T-helper 1 cell (primary cell): ENCODE measurements at places on chromosomes 12 and 14.

DNA sequence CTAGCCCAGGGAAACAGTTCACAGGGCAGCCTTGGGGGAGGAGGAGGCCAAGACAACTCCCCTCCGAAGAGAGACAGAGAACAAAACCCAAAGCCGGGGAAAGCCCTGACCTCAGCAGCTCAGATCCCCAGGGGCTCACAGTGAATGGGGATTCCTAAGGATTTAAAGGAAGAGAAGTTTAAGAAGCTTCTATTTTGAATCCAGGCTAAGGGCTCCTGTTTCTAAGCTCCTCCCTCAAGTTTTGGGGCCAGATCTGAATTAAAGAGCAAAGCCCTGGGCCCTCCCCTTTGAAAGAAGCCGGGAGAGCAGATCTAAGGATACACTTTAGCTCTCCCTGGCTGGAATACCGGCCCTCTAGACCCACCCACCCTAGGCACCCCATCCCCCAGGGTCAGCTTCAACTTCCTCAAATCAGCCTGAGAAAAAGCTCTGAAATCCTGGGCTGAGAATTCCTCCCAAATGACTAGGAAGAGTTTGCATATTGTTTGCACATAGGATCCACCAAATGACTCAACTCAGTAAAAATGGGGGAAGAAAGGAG lies 3.9 kb downstream of the KDM2B start:
- no peak for DNase-seq

DNA sequence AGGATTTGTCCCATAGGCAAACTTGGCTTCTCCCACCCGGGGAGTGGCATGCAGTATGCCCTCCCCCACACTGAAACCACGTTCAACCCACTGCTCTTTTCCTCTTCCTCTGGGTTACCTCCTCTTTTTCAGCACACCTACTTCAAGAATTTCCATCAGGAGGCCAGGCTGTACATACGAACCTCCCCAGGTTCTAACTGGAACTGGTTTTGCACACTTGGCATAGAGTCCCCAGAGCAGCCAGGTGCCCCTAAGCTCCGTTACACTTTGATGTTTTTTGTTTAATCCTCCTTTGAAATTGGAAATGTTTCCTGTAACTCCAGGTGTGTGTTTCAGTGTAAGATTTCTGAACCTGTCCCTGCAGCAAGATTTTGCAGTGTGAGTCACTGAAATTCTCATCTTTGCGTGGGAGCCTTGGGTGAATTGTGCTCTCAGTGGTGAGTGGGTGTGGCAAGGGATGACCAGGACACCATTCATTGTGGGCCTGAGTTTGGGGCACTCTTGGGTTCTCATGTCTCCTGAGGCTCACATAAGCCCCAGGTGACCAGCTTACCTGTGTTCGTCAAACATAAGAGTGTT lies 18.2 kb downstream of the CD9 start:
- no peak for DNase-seq

DNA sequence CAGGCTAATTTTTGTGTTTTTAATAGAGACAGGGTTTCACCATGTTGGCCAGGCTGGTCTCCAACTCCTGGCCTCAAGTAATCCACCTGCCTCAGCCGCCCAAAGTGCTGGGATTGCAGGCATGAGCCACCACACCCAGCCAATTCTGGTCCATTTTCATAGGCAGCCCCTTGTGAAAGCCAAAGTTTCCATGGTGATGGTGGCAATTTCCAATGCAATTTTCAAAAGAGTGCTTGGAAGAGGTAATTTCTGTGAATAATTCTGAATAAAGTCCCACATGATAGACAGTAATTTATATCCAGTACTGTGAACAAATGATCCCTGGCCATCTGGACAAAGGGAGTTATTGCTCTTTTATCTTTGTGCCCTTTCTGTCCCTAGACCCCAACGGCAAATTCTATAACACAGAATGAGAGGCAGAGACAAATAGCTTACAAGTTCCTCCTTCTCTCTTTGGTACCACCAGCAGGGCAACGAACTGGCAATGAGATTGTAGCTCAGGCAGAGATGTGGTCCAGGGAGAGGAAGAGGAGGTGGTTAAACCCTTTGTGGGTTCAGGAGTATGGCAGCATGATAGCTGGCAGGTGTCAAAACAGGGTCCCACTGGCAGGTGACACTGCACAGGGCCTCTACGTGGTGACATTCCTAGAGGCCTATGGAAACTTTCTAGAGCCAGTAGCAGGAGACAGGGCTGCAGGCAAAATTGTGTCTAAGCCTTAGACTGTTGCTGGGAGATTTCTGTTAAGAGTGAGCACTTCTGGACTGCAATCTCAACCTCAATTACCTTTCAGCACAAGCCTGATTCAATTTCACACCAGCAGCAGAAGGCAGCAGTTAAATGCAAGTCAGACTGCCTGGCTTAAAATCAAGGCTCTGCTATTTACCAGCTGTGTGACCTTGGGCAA lies 46.5 kb downstream of the NT5DC3 start:
- DNase-seq, result no peak

GRCh38 chr14:86626530-86626929 lies 1096.6 kb downstream of the FLRT2 start:
- DNase-seq, result no peak

- DNase-seq, result peak; percentile 8
Measured at GRCh38 chr14:75875958-75876357, 105.8 kb downstream of the TGFB3 start.

- no peak for DNase-seq
Measured at GRCh38 chr14:68734231-68734732, 58.6 kb downstream of the ZFP36L1 start.

- no peak for DNase-seq
Measured at GRCh38 chr12:49340971-49341776, 4.2 kb upstream of the C1QL4 start.

DNA sequence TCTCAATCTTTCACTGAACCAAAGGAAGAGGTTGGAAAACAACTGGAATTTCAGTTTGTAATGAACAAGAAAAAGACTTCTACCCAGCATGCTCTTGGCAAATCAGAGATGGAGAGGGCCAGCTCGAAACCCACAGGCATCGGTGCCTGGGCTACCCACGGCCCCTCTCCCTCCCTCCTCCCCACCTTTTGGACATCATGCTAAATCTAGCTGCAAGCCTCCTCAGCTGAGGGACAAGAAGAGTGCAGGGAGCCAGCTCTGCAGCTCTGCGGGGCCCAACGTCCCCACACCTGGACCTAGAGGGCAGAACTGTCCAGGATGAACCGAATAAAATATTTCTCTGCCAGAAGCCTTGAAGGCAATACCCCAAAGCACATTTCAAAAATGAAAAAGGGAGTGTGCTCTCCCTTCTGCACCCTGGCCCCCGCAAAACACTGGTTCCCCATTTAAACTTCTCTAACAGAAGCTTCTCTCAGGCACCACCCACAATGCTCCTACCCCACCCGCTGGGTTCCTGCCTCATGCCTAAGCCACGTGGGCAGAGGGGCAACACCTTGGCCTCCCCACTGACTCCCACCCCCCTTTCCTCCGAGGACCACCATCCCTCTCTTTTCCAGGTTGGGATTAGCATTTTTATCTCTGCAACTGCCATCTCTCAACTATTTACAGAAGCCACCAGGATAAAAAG lies 8.2 kb downstream of the CAMKK2 start:
- DNase-seq, result no peak

GRCh38 chr14:64708148-64709004 lies 4.2 kb downstream of the PLEKHG3 start:
- no peak for DNase-seq

GRCh38 chr12:54593135-54593534 lies 4.7 kb upstream of the PPP1R1A start:
- no peak for DNase-seq

DNA sequence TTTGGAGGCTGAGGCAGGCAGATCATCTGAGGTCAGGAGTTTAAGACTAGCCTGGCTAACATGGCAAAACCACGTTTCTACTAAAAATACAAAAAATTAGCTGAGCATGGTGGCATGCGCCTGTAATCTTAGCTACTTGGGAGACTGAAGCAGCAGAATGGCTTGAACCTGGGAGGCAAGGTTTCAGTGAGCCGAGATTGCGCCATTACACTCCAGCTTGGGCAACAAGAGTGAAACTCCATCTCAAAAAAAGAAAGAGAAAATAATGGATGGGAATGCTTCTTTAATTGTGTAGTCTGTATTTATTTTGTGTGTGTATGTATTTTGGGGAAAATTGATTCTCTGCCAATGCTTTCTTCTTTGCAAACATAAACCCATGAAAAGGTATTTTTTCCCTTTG lies 32.5 kb downstream of the SRGAP1 start:
- no peak for DNase-seq

DNA sequence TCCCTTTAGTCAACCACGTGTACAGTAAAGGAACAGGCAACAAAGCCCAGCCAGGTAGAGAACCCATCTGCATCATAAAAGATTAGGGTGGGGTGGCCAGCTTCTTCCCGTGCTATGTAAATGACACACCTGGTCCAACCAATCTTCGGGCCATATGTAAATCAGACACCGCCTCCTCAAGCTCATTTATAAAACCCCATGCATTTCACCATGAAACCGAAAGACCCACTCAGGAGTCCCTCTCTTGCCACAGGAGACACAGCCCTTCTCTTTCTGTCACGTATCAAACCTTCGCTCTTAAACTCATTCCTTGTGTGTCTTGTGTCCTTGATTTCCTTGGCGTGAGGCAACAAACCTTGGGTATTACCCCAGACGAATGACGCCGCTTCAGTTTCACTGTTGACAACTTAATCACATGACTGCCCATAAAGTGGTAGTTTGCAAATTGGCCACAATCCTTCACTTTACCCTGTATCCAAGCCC lies 59.8 kb upstream of the TBPL2 start:
- no peak for DNase-seq

DNA sequence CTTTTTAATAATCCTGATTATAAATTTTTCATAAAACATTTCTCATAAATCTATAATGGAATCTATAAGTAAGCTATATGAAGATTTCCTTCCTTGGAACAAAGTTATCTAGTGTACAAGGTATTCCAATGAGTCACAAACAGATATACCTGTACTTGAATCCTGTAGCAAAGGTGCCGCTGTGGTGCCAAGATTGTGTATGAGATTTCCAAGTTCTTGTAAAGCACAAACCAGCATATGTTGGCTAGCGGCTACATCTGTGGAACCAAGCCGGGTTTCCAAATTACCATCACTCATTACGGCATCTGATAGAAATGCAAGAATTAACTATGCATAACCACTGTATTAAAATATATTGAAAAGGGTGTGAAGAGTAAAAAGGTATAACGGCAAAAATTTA lies 34.1 kb downstream of the HEATR5A start:
- no peak for DNase-seq

DNA sequence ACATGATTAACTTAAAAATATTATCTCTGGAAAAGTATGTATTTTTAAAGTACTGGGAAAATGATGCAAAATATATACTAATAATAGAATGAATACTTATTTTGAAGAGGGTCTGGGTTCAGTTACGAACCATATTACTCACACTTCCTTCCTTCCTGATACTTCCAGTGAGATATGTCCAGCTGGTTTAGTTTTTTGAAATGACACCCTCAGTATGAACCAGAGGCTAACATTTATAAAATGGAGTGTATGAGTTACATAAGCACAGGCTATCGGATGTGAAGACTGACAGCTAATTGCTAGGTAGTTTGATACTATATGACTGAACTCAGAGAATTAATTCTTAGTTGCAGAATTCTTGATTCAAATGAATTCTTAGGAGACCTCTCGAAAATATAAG lies 122.9 kb downstream of the OTOGL start:
- no peak for DNase-seq

- peak; percentile 68 for DNase-seq
Measured at GRCh38 chr14:61337893-61338292, 16.5 kb downstream of the PRKCH start.

DNA sequence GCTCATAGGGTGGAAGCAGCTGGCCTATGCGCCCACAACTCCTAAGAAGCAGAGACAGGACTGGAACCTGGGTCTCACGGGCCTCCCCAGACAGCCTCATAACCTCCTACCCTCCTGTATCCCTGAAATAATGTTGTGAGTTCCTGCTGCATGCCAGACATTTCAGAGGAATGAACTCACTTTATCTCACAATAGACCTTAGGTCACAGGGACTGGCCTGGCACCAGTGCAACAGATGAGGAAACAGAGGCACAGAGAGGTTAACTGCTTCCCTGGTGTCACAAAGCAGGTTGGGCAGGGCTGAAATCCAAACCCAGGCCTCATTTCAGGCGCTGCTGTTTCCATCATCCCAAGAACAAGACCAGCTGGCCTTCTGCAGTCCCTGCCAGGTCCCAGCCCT lies 5.3 kb downstream of the PHETA1 start:
- DNase-seq, result no peak

DNA sequence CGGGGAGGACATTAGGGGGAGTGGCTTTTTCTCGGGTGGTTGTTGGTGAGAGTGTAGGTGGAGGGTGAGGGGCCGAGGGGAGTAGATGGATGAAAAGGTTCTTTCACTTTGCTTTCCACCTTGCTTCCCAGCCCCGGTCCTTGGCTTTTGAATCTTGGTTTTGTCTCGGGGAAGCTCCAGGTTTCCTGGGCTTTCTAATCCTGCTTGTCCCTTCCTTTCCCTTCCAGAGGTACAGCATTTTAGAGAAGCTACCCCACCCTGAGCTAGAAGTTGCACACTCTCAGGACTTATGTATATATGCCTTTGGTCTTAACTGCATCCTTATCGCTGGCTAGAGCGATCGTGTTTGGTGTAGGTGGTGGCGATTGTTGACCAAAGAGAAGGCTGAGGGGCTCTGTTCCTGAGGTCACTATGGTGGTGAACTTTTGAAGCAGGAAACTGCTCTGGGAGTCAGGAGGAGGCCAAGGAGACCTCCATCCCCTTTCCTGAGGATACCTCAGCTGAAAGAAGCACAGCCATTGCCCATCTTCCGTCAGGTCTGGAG lies 862 bp downstream of the PIP4K2C start:
- no peak for DNase-seq

DNA sequence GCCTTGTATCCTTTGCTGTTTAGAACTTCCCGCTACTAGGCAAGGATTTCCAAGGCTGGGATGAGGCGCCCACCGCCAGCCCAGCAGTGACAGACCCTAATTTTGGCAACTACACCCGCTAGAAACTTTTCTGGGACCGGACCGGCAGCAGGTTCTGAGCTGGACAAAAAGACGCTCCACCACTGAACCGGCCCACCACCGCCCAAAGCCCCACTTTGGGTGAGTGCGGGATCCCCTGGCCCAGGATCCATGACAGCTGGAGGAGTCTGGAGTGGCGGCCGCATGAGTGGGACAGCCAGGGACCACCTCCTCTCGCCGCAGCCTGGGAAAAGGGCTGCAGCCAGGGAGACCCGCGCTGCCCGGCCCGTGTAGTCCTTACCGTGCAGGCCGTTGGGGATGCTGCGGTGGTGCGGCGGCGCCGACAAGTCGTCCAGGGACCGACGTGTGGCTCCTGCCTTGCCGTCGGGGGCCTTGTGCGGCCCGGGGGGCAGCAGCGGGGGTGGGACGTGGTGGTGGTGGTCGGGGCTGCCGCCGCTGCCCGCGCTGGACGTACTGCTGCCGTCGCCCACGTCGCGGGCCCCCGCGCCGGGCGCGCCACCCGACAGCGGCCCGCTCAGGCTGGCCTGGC lies 1.1 kb downstream of the CCDC85C start:
- no peak for DNase-seq

DNA sequence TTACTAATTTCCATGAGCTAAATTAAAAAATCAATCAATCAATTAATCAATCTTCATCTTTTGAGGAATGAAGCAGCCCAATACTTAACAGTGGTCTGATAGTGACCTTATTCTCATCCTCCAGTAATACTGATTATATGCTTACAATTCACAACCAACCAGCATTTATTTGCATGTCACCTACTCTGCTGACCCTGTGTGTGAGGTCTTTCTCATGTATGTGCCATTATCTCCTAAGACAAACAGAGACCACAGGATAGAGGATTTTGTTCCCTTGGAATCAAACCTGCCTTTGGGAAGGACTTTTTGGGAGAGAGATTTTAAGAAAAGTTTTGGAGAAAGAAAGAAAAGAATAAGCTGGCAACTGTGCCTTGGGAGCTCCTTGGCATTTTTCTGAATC lies 197.2 kb downstream of the NRXN3 start:
- DNase-seq, result no peak
